ENCODE measurements at places on chromosomes 11 and 22.

- no peak for DNase-seq
Observed at GRCh38 chr11:20134991-20135736, 25.1 kb downstream of the DBX1 start.

DNA sequence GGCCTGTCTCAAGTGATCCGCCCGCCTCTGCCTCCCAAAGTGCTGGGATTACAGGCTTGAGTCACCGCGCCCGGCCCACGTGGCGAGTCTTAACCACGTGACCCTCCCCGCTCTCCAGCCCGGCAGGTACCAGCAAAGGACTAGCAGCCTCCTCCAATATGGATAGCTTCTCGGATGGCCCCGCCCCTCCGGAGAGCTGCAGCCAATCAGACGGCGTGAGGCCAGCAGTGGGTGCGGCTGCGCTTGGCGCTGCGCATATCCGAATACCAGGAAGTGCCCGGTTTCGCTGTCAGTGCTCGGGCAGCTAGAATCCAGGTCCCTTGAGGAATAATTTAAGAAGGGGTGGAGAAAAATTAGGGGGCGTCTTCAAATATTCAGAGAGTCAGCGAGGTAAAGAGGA, 14.7 kb upstream of the PISD start:
- peak; percentile 97 for DNase-seq

GRCh38 chr11:106998916-106999188, 19.4 kb downstream of the GUCY1A2 start:
- no peak for DNase-seq

DNA sequence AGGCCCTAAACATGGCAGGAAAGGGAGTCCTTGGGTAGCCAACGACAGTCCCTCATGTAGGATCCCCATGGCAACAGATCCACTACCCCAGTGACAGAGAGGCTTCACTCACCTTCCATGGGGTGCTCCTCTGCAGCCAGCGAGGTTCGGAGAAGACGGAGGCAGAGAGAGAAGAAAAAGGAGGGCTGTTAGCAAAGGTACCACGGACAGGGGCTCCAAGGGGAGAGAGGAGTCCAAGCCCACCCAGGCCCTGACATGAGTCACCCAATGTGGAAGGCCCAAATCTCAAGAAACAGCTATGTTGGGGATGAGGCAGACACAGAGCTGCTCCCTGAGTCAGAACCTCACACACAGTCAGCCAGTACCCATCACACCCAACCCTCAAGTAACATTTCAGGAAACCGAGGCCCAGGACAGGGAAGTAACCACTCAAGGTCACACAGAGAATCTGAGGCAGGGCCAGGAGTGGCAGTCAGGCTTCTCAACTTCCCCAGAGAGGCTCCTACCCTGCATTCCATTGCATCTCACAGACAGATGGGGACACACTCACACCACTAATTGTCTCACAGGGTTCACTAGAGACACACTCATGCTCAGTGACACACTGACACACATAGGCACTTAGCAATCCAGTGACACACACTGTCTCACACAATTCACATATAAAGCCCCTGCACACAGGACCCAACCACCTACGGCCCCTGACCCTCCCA, 25.2 kb downstream of the NRXN2 start:
- DNase-seq: no peak

GRCh38 chr22:23720855-23721254, 30.0 kb downstream of the RGL4 start:
- no peak for DNase-seq

DNA sequence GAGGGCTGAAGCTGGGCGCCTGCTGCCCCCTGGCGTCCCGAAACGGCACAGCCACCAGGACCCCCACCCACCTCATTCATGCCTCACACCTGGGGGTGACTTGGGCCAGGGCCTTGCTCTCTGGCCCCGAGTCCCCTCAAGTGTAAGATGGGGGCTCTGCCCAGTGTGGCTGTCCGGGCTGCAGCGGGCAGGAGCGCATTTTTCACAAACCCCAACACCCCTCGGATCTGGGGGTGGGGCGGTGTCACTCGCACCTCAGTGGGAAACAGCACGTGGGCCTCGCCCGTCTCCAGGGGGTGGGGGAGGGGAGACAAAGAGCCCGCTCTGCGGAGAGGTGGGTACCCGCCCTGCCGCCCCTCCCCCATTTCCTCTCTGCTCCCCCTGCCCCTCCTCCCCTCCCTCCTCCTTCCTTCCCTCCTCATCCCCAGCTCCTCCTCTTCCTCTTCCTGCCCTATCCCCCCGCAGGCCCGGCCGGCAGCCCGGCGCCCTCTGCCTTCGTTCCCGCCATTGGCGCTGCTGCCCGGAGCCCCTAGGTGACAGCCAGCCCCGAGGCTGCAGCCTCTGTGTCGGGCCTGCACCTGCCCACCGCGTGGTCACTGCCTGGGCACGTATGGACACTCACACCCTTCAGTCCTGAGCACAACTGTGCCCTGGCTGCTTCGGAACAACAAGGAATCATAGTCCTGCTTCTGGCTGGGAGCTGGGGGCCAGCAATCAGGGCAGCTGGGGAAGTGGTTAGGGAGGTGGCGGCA, 6.8 kb upstream of the CDKN1C start:
- peak; percentile 71 for DNase-seq

- DNase-seq: no peak
Observed at GRCh38 chr11:19879307-19880087, 166.9 kb downstream of the NAV2 start.

- DNase-seq: no peak
Observed at GRCh38 chr22:43133401-43133800, 9.8 kb downstream of the MCAT start.

DNA sequence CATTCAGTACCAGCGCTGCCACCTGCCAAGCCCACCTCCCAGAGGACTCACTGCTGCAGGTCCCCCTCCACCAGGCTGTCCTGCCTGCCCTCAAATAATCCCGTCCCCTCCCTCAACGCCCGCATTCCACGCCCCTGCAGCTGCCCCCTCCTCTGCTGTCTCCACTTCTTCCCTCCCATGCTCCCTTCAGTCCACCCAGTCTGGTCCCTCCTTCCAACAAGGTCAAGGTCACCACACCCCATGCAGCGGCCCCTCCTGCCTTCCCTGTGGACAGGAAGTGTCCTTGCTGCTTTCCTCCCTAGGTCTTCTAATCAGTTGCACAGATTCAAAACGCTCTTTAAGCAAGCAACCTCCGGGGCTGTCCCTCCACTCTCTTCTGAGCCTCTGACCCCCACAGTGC, 12.1 kb downstream of the MACROD1 start:
- DNase-seq: no peak

DNA sequence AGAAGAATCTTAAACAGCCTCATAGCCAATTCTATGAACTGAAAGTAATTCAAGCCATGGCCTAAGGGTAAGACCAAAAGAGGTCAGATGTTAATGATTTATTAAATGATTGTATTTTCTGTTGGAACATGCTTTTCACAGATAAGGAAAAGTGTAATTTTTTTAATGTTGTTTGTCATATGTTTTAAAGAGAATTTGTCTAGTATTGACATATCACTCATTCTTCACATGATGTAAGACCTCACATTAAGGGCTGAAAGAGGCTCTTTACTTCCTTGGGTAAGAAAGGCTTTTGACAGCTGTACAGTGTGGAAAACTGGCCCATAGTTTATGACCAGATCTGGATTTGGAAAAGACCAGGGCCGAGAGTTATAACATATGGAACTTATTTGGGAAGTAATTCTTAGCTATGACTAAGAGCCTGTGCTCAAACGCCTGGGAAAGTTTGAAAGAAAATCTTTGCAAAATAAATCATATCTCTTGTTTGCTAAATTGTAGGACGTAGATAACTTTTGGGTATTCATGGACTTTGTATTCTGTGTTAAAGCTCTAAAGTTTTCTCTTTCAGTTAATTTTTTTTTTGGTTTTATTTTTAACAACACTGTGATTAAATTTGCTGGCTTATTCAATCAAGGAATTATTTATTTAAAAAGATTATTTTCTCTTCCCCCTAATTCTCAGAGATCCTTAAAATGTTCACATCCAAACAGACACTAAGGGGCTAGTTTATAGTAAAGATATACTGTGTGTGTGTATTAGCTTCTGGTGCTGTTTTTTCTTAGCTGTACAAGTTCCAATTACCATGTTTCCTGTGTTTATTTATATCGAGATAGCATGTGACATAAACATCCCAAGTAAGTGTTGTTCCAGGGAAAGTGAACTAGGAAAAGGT, 162.2 kb downstream of the ARHGAP42 start:
- no peak for DNase-seq

DNA sequence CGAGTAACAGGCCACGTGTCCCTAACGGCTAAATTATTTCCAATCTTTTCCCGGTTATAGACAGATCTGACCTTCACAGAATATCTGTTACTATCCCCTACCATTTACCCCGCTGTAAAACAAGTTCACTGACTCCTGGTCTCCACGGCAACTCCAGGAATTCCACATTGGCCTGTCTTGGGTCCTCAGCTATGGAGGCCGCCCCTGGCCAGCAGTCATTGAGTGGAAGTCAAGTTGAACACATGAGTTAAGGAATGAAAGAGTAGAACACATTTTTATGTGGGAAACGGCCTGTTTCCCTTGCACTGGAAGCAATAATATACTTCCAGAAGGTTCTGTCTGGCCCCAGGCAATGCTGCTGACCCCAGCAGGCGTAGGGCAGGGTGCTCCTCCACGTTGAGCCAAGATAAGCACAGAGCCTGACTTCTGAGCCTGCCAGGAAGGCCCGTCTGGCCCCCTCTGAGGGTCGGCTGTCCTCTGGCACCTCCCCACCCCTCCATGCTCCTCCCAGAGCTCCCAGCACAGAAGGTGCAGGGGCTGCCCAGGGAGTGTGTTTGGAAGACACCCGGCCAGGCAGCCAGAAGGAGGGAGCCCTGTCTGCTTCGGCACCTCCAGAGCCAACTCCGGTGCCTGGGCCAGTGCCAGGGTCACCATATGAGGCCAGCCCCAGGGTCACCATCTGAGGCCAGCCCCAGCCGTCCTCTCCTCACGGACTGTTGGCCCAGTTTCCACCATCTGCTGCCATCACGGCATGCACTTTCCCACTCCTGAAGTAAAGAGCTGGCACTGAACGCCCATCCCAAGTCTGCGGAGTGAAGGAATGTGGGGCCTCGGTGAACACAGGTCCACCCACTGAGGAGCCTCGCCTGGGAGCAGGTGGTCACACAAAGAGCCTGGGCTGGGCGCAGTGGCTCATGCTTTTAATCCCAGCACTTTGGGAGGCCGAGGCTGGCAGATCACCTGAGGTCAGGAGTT, 813.2 kb downstream of the BRD1 start:
- no peak for DNase-seq

GRCh38 chr11:119157063-119157462, 8.2 kb downstream of the ABCG4 start:
- no peak for DNase-seq

- DNase-seq: no peak
Observed at GRCh38 chr11:63560506-63561180, 2.5 kb downstream of the PLAAT2 start.

- no peak for DNase-seq
Observed at GRCh38 chr22:17803609-17804270, 29.5 kb upstream of the BID start.
